Hepatocyte (in vitro differentiated cells): ENCODE measurements at places on chromosomes 2 and 18.
A peak's percentile ranks its signal among the peaks of the same experiment; 100 is the strongest.

- DNase-seq, result peak; percentile 11
Observed at GRCh38 chr2:200615247-200615646, 29.4 kb downstream of the AOX1 start.

GRCh38 chr18:11828786-11829432, 22.3 kb upstream of the CHMP1B start:
- no peak for DNase-seq

- no peak for DNase-seq
Observed at GRCh38 chr2:159755014-159755413, 42.7 kb downstream of the MARCHF7 start.

GRCh38 chr2:217049422-217049821, 189.6 kb upstream of the TNP1 start:
- DNase-seq, result no peak

DNA sequence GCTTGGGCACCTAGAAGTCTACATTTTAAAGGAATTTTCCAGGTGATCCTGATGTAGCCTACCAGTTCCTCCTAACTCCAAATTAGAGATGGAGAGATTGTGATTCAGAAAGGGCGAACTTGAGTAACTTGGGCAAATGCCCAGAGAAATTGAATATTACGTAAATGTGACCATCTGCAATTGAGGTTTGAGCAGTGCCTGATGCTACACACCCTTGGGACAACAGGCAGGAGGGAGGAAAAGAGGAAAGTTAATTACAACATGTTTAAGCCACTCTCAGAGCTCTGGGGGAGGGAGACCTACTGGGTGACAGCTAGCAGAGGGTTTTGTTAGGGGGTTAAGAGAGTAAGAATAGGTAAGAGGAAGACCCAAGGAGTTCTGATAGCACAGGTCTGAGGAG, 208.9 kb downstream of the LPIN1 start:
- DNase-seq, result no peak

- no peak for DNase-seq
Observed at GRCh38 chr2:9358846-9359245, 64.5 kb downstream of the ITGB1BP1 start.

- DNase-seq, result no peak
Observed at GRCh38 chr18:13136056-13136903, 82.3 kb upstream of the LDLRAD4 start.

- no peak for DNase-seq
Observed at GRCh38 chr2:197641666-197642065, 33.7 kb downstream of the RFTN2 start.

GRCh38 chr2:8590938-8591337, 90.9 kb upstream of the ID2 start:
- no peak for DNase-seq

- DNase-seq, result no peak
Observed at GRCh38 chr2:218125626-218126080, at the start of gene CXCR2. CXCR2 (plus strand) TSS chr2:218126028; CDS start chr2:218134802, 8,774 bp downstream.

GRCh38 chr2:216632952-216633615, at the start of gene IGFBP2:
IGFBP2 (plus strand) TSS chr2:216633420; CDS start chr2:216633524, 104 bp downstream.
- DNase-seq, result peak; percentile 79

- DNase-seq, result no peak
Observed at GRCh38 chr2:16311521-16312440, 353.9 kb downstream of the CYRIA start.

DNA sequence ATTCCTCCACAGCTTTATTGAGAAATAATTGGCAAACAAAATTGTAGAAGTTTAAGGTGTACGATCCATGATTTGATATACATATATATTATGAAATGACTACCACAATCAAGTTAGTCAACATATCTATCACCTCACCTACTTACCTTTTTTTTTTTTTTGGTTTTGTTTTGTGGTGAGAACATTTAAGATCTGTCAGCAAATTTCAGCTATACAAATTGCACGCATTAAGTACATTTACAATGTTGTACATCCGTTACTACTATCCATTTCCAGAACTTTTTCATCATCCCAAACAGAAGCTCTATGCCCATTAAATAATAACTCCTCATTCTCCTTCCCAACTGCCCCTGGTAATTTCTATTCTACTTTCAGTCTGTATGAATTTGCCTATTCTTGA, 37.4 kb upstream of the ADCYAP1 start:
- DNase-seq, result no peak

GRCh38 chr2:204027091-204027490, 90.5 kb downstream of the ICOS start:
- no peak for DNase-seq

DNA sequence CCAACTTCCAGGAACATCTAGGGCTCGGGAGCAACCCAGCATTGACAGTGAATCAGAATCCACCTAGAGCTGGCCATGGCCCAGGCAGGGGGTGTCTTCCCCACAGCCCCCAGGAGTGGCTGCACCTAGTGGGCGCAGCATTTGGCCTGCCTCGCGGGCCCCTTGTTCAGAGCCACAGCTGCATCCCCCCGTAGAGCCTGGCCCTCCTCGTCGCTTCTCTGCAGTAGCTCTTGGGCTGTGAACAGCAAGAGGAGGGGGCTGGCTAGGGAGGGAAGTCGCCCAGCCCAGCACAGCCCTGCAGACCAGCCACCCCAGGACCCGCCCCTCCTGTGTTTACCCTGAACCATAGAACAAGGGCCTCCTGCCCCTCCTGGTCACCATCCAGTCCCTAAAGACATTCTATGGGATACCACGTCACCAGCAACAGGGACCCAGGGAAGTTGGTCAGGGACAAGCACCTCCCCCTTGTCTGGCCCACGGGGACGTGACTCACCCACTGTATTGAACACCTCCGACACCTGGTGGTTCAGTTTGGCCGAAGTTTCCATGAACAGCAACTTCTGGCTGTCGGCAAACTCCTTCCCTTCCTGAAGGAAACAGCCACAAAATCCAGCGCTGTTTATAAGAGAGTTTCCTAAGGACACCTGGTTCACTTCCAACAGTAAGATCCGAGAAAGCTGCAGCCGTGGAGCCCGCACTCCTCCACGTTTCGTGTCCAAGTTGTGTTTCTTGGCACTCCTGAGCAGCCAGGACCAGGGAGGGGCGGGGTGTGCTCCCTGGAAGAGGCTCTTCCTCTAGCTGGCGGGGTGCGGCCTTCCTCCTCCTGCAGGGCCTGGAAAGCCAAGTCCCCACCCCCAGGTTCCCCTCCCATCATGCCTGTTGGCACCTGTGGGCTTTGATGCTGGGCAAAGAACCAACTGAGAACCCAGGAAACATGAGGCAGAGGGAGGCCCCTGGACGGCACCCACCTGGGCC, 8.8 kb downstream of the PRLH start:
- DNase-seq, result peak; percentile 47

GRCh38 chr2:10372862-10373240, 70.1 kb downstream of the HPCAL1 start:
- DNase-seq, result no peak

DNA sequence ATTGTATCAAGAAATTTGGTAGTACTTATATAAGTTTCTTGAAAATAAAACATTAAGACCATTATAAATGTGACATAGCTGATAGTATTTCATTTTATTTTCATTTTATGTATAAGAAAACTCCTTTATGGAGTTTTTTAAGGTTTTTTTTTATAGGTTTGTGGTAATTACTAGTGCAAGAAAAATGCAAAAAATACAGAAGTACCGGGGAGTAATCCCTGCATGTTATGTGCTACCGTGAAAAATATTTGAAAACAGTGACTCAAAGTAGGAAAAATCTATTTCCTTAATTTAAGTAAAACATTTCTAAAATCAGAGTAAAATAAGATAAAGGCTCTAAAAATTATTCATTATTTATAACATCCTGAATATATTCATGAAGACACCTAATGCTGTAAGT, 21.6 kb downstream of the ZSWIM2 start:
- no peak for DNase-seq

- no peak for DNase-seq
Observed at GRCh38 chr2:25381502-25381901, 39.8 kb upstream of the DNMT3A start.
